Activated naive CD8-positive, alpha-beta T cell treated with anti-CD3 and anti-CD28 coated beads for 36 hours (primary cell): ENCODE measurements at places on chromosomes 16 and 17. TPM values are rescaled to one million over a fixed set of nuclear protein-coding genes. Genes with fewer than 3 reads are reported as not detected.

Gene PDILT
- total RNA-seq, result not detected

Gene RAP1GAP2
- total RNA-seq, result not detected

Gene CES3
- total RNA-seq, result 0.43 TPM

Gene KRTAP9-8
- total RNA-seq, result not detected

Gene KRTAP1-5
- total RNA-seq, result not detected

Gene ADAD2
- 0.66 TPM for total RNA-seq

Gene PLA2G10
- total RNA-seq, result not detected

Gene RAB26
- total RNA-seq, result 0.35 TPM

Gene SMPD3
- total RNA-seq, result 0.16 TPM

Gene SLC47A1
- not detected for total RNA-seq

Gene ENO3
- 30.7 TPM for total RNA-seq

Gene TP53TG3B
- not detected for total RNA-seq

Gene RDM1
- 5.6 TPM for total RNA-seq

Gene CHST5
- total RNA-seq, result not detected

Gene CDH5
- total RNA-seq, result not detected

Gene KRT15
- not detected for total RNA-seq

Gene VAT1L
- not detected for total RNA-seq

Gene GSG1L
- not detected for total RNA-seq

Gene WFDC1
- total RNA-seq, result not detected

Gene PERCC1
- total RNA-seq, result 0.40 TPM
